Transverse colon (tissue), 4 donors: ENCODE measurements at places on chromosomes 2 and 18. TPM values are rescaled to one million over a fixed set of nuclear protein-coding genes. Genes with fewer than 3 reads are reported as not detected.

GRCh38 chr2:175275539-175275938 is 94.0 kb upstream of the ATP5MC3 start:
- DNase-seq, result no peak

DNA sequence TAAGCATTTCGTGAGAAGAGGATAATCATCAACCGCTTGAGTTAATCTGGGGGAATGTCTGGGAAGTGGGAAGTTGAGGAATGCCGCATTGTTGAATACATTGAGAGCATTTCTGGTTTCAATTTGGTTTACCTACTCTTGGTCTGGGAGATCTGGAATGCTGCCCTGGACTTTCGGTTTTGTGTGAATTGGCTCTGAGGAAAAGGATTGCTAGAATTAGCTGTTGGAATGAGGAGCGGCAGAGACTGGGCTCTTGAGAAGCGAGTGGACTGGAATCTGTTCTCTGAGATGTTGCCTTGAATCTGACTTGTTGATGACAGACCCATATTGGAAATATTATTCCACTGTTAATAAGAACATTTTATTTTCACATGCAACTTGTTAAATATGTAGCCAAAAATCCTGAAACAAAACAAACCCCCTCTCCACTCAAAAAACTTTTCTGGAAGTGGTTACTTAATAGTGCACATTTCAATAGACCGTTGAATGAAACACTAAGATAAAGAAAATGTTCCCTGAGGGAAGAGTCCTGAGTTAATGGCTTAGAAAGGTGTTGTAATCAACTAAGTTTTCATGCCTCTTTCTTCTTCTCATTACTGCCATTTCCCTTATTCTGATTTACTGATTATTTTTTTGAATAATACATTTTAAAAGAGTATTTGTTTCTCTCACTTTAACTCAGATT is 50.8 kb downstream of the PTPRM start:
- peak; percentile 41 for DNase-seq

DNA sequence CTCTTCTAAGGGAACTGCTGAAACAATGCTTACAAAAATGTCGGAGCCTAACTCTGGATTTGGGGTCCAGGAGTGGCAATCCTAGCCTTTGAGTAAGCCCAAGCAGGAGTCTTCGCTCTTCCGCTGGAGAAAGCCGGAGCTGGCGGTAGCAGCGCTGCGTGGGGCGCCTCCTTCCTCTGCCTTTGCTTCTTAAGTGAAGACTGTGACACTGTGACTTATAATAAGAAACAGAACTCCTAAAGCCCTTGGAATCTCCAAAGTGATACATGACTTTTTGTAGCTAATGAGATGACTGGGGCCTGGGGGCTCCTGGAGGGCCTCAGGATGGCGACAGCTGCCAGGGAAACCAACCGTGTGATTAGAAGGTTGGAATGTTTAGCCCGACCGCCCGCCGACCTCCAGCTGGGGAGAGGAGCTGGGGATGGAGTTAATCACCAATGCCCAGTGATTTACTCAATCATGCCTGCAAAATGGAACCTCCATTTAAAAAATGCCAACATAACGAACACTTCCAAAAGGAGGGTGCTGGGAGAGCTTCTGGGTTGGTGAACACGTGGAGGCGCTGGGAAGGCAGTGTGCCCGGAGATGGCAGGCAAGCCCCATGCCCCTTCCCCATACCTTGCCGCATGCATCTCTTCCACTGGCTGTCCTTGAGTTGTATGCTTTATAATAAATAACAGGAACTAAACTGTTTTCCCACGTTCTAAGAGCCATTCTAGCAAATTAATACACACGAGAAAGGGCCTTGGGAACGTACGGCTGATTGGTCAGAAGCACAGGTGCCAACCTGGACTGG is 29.0 kb upstream of the MAL start:
- DNase-seq, result no peak

The TUBB8B gene
- not detected for total RNA-seq

GRCh38 chr2:20868377-20868776 is 45.5 kb upstream of the LDAH start:
- DNase-seq, result no peak

DNA sequence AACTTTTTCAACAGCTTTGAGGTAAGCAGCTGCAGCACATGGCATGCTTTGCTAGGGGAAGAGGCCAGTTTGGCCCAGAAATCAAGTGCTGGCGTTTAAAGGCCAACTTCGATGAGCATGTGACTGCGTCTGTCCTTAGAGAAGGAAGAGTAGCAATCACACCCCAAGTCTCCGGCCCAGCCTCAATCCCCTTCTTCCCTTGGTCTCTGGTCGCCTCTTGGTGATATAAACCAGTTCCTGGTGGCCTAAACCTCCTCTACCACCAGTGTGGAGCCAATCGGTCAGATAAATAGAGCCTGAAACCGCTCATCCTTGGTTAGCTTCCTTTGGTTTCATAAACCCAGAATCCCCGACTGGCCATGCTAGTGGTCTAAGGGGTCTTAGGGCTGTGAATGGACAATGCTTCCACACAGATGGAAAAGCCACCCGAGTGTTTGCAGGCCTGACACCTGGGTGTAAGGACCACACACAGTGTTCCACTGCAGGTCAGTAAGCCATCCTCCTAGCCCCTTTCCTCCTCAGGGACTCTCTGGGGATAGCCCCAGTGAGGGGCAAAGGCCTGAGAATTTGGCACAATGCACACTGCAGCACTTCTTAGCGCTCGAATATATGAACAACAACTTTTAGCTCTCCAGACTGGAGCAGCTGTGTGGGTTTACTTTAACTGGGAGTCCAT is 23.0 kb upstream of the COX7A2L start:
- no peak for DNase-seq

The ESPNL gene
- total RNA-seq, result 0.32 TPM

DNA sequence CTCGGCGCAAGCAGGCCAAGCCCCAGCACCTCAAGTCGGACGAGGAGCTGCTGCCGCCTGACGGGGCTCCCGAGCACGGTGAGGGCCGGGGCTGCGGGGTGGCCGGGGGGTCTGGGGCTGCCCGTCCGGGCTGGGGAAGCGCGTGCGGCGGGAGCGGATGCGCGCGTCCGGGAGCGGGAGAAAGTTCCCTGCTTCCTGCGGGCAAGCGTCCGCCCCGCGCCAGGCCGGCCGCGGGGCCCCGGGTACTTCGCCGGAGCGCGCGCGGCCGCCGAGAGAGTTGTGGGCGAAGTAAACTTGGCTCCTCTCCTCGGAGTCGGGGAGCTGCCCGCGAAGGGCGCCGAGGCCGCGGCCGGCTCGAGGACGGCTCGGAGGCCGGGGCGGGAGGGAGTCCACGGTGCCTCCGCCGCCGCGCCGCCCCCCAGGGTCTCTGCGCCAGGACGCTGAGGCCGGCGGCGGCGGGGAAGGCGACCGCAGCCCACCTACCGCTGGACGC is 707 bp downstream of the SALL3 start:
- DNase-seq, result no peak

DNA sequence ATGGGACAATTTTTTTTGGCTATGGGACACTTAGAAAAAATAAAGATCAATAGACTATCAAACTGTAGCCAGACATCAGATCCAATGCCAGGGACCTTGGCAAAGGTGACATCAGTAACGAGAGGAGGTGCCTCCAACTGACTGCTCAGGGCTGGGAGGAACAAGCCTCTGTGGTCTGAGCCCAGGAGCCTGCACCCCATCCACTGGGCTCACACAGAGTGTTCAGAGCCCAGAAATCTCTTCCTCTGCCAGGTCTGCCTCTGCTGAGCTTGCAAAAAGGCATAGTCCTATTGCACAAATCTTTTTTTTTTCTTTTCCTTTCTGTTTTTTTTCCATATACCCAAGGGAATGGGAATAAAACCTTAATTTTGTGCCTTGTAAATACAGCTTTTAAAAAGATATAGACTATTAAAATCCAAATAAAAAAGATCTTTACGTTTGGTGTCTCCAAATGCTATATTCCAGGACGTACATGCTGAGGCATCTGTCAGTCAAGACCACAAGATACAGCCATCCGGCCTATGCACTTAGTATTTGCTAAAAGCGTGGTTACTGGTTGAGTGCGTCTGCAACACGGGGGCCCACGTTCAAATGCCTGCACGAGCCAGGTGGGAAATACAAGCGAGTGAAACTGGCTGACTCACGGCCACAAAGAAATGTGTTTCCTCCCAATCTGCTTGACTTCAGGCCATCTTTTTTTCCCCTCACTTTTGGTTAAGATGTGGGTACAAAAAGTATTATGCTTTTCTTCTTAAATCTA is 7.8 kb upstream of the ARHGAP25 start:
- peak; percentile 70 for DNase-seq

The TMEM169 gene
- total RNA-seq, result not detected

DNA sequence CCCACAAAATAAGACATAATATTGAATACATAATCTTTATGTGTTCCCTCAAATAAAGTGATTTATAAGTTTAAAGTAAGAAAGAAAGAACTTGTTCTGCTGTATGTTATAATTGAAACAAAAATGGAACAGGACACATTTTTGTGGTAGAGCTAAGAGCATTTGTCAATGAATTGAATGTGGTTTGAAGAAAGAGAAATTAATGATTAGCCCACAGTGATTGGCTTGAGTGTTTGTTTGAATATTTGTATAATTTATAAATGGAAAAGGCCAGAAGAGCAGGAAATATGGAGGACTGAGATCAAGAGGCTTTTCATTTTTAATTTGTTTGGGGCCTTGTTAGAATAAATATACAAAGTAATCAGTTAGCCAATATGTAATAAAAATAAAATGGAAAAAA is 395.1 kb upstream of the CDH19 start:
- DNase-seq, result no peak

The B3GNT7 gene
- total RNA-seq, result 41.8 TPM
